Omental fat pad (tissue), 4 donors: ENCODE measurements at places on chromosomes 1 and 21. TPM values are rescaled to one million over a fixed set of nuclear protein-coding genes. Genes with fewer than 3 reads are reported as not detected.

DNA sequence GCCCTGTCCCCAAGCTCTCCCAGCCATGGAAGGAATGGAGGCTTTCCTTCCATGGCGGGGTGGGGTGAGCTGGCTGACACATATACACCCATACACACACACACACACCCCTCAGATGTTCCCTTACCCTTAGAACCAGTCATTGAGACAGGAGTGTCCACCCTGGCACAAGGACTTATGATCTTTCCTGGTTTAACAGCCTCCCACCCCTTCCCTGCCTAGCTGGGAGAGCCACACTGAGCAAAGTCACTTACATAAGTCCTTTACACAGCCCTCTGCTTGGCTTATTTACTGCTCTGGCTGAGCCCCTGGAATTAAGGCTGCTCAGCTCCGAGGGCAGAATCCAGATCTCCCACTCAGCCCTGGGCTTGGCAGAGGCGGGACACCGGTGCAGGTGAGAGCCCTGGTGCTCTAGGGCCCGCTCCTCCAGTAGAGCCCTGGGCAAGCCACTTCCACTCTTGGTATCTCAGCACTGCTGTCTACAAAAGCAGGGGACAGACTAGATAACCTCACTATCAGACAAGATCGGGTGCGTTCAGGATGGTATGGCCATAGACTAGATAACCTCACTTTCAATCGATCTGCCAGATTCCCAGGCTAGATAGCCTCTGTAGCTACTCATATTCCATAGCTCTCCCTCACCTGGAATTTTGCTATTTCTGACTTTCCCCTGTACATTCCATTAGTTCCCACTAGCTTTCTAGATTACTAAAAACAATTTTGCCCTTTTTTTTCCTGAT is 16.7 kb downstream of the SLC6A9 start:
- DNase-seq: no peak

RNU1-3 gene
- total RNA-seq: under 0.01 TPM

DNA sequence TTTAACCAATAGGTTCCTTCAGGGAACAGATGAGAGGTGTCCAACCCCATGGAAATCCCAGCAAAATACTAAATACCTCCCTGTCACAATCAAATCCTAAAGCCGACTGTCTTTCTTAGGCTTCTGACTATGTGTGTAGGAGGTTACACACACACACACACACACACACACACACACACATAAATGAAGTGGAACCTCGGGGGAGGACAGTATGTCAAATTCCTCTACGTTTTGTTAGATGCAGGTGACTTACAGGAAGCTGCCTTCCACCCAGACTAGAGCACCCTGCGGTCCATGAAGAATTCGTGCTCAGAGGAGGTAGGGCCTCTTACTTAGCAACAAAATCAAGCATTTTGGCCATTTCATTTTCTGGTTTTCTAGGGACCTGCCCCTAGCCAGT is 16.4 kb downstream of the RSPH1 start:
- DNase-seq: no peak

DNA sequence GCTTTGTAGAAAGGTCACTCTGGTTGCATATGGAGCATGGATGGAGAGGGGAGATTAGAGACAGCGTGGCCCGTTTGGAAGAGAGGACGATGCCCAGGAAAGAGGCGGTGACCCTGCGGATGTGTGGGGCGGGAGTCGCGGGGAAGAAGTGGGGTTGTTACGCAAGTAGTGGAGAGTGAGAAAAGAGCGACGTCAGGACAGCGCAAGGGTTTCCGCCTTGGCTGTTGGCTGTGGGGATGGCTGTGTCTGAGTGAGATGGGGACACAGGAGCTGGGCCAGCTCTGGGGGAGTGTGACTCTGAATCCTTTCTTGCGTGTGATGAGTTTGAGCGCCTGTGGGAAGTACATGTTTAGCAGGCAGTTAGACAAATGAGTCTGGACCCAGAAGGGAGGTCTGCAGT is 3.8 kb downstream of the B4GALT2 start:
- DNase-seq: no peak

GRCh38 chr1:158830904-158831507 is at the start of gene MNDA:
Gene MNDA, plus strand, starts transcription at chr1:158831351. Its CDS starts 10,803 bp downstream, at chr1:158842154.
- DNase-seq: no peak

- no peak for DNase-seq
Measured at GRCh38 chr1:91499904-91500755, 521 bp upstream of the CDC7 start.

- DNase-seq: no peak
Measured at GRCh38 chr21:38266732-38267131, 9.9 kb downstream of the KCNJ15 start.

PLA2G2F gene
- total RNA-seq: not detected

LCK gene
- total RNA-seq: 6.8 TPM

- DNase-seq: no peak
Measured at GRCh38 chr1:46131712-46132528, 509 bp downstream of the PIK3R3 start.

GRCh38 chr1:2468041-2468472 is 8.0 kb upstream of the PLCH2 start:
- DNase-seq: no peak

- no peak for DNase-seq
Measured at GRCh38 chr1:12798911-12799310, 7.7 kb downstream of the PRAMEF1 start.

GRCh38 chr21:14491269-14491681 is 54.8 kb downstream of the SAMSN1 start:
- no peak for DNase-seq

DNA sequence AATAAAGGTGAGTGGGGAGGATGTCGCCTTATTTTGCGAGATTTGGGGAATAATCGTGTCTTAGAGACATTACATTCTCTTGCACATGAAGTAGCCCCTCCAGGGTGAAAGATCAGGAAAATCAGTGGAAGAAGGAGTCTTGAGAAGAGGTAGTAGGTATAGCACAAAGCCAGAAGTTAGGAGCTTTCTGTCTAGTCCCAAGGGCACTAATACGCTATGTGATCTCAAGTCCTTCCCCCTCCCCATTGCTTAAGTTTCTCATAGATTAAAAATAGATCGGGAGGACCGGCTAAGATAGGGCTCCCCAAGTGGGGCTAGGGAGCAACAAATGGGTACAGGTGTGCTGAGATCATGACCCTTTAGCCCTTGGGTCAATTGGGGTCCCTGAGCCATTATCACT is 13.5 kb downstream of the LRRN2 start:
- DNase-seq: no peak

DNA sequence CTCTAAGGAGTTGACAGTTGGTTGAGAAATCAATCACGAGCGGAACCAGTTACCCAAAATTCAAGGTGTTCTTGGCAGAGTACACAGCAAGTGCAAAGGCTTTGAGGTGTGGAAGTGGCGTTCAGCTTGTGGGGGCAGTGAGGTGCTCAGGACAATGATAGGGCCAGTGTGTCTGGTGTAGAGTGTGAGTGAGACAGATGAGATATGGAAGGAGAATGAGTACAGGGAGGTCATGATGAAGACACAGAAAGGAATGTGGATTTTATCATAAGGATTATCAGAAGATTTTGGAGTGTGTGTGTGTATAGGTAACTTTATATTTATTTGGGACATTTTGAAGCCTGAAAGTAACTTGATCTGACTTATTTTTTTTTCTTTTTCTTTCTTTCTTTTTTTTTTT is 40.9 kb downstream of the IFI44 start:
- no peak for DNase-seq

- DNase-seq: no peak
Measured at GRCh38 chr1:240666568-240667198, 54.7 kb upstream of the GREM2 start.

WLS gene
- total RNA-seq: 47.8 TPM

DNA sequence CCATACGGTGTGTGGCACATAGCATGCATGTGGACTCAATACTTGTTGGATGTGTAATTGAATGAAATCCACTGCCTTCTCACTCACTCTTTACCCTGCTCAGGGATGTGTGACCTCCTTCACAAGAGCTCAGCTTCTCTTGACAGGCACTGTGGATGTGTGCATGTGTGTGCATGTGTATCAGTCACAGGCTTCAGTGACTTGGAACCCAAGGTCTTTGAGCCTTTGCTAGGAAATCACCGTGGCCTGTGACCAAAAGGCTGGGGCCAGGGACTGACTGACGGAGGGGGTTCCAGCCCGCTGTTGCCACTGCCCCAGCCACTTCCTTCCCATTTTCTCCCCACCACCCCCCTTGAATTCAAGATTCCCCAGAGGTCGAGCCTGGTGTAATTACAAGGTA is 144.4 kb upstream of the POU3F1 start:
- no peak for DNase-seq

PROK1 gene
- 74.1 TPM for total RNA-seq

MRPL20 gene
- total RNA-seq: 135 TPM

AMY2A gene
- total RNA-seq: not detected

TMEM52 gene
- total RNA-seq: 5.7 TPM

DNA sequence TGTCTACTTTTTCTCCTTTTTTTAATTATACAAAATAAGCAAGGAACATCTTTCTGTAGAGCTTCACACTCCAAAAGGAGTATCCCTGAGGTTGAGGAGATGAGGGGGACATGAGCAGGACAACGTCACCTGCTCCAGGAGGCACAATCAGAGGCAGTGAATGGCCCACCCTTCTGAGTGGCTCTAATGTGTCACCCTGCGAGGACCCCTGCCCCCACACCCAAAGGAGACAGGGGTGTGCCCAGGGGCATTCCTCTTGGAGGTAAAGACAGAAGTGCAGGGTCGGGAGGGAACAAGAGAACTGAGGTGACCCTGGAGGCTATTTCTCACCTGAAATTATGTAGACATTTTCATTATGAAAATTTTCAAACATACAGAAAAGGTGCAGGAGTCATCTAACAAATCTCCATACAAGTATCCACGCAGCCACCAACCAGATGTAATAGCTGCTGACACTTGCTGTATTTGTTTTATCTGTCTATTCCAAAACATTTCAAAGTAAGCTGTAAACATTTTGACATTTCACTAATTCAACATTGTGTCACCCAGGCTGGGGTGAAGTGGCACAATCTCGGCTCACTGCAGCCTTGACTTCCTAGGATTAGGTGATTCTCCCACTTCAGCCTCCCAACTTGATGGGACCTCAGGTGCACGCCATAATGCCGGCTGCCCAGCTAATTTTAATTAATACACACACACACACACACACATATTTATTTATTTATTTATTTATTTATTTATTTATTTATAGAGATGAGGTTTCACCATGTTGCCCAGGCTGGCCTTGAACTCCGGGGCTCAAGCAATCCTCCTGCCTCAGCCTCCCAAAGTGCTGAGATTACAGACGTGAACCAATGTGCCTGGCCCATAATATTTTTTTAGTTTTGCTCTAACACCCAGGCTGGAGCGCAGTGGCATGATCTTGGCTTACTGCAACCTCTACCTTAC is 70.7 kb downstream of the RUNX3 start:
- no peak for DNase-seq

DNA sequence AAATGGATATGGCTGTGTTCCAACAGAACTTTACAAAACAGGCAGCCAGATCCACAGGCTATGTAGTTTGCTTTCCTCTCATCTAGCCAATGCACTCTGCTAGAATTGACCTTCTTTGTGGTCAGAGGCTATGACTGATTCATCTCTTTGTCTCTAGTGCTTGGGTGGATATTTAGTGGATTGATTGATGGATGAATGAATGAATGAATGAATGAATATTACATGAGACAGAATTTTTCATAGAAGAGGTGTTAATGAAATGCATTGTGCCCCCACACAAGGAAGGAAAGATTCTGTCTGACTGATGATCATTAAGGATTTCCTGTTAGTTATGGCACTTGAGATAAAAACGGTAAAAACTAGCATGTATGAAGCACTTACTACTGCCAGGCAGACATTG is 50.5 kb upstream of the ZYG11A start:
- no peak for DNase-seq

TIE1 gene
- 156 TPM for total RNA-seq

DNA sequence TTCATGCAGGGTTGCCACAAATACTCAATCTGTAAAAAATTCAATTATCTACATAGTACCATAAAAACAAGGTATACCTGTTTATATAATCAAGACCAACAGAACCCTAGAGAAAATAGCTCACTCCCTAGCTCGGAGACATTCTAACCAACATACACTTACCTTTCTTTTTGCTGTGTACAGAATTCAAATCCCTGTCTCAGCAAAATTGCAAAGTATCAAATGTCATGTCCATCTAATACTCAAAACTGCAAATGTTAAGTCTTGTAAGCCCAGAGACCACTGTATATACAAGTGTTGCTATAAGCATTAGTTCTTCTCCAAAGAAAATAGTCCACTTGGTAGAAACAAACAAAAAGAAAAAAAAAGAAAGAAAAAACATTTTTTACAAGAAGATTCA is 16.2 kb upstream of the SELE start:
- no peak for DNase-seq

ACBD6 gene
- 30.0 TPM for total RNA-seq

RIPPLY3 gene
- total RNA-seq: not detected

GRCh38 chr1:30285501-30285932 is 437.9 kb downstream of the MATN1 start:
- DNase-seq: no peak

DNA sequence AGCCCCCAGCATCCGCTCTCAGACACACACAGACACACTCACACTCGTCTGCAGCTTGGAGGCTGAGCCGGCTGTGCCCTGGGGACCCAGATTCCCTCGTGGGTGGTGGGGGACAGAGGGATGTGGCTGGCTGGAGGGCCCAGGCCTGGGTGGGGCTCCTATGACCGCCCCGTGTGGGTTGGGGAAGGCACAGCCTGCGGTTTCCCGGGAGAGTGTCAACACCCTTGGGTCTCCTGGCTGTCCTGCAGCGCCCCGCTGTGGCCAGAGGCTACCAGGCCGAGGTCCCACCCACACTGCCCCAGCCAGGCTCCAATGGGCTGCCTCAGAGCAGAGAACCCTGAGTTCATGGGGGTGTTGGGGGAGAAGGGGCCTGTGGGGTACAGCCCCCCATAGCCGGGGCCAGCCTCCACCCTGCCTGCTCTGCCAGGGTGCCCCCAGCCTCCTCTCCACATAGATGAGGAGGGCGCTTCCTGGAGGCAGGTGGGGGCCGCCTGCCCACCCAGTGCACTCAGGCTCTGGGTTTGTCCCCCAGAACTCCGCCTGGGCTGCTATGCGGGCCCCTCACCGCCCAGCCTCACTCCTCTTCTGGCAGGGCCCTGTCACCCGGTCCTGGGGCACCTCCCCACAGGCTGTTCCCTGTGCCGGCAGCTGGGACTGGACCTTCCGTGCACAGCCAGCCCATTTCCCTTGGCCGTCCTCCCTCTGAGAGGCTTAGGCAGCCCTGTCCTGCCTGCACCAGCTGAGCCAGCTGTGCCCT is at the start of gene TTC34:
Gene TTC34 (minus strand): TSS at position 159 of the 757 bp plus-strand sequence. CDS start 866 bp downstream, outside the sequence.
- DNase-seq: no peak

- DNase-seq: no peak
Measured at GRCh38 chr1:12400027-12400693, 170.3 kb downstream of the VPS13D start.

GRCh38 chr1:39996396-39997004 is 41.6 kb downstream of the MFSD2A start:
- no peak for DNase-seq

GRCh38 chr1:198696211-198696610 is 57.4 kb downstream of the PTPRC start:
- no peak for DNase-seq
